ENCODE measurements at places on chromosomes 5 and 9.

DNA sequence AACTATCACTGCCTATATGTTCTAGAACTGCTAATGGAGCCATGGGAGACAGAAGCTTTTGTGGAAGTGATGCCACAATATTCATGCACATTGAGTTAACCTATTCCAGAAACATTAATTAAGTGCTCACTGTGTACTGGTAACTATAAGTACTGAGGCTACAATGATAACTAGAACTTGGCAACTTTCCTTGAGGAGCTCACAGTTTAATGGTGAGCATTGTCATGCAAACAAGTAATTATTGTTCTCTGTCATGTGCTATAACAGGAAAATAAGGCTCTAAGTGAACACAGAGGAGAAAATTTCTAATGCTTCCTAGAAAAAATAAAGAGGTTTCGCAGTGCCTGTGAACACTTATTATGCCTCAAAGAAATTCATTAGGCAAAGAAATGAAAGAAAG is 142.2 kb downstream of the BAAT start:
- peak; percentile 78 for DNase-seq

- no peak for DNase-seq
Measured at GRCh38 chr9:134970198-134970597, 52.5 kb upstream of the FCN1 start.

DNA sequence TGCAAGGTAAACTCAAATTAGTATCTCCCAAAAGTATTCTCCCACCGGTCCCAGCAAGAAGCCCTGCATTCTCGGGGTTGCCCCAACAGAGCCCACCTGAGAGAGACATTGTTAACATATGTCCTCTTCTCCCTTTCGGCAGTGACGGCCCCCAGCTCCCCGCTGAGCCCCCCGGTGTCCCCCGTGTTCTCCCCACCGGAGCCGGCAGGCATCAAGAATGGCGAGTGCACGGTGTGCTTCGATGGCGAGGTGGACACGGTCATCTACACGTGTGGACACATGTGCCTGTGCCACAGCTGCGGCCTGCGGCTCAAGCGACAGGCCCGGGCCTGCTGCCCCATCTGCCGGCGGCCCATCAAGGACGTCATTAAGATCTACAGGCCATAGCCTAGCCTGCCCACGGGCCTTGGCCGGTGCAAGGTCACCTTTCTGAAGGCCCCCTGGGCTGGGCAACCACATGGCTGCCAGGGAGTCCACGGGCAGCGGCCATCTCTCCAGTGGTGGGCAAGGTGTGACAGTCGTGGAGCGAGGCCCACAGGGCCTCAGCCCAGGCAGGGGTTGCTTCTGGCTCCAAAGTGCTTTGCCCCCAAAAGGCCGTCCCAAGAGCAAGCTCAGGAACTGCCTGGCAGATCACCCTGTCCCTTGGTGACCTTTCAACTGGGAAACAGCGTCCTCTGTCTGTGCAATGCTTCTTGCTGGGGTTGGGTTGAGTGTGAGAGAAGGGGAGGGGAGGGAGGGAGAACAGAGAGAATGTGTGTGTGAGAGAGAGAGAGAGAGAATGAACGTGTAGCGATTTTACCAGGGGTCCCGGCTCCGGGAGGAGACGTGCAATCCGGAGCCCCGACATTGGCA is 45.7 kb downstream of the NEURL1B start:
- DNase-seq: no peak

- no peak for DNase-seq
Measured at GRCh38 chr5:66540078-66540477, 56.1 kb upstream of the MAST4 start.

DNA sequence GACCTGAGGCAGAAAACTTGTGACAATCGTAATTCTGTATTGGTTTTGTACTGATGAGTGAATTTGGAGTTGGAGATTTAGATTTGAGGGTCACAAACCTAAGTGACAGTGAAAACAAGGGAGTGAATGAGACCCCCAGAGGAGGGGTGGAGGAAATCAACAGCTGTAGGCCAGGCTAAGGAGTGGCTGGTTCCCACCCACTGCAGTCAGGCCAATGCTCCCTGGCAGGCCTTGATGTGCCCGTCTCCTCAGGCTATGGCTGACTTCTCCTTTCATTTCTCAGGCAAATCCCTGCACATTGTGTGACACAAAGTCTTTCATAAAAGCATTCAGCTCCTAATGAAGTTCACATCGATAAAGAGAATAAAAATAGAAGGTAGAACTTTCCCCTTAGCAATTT is 557.6 kb downstream of the CETN3 start:
- DNase-seq: no peak

DNA sequence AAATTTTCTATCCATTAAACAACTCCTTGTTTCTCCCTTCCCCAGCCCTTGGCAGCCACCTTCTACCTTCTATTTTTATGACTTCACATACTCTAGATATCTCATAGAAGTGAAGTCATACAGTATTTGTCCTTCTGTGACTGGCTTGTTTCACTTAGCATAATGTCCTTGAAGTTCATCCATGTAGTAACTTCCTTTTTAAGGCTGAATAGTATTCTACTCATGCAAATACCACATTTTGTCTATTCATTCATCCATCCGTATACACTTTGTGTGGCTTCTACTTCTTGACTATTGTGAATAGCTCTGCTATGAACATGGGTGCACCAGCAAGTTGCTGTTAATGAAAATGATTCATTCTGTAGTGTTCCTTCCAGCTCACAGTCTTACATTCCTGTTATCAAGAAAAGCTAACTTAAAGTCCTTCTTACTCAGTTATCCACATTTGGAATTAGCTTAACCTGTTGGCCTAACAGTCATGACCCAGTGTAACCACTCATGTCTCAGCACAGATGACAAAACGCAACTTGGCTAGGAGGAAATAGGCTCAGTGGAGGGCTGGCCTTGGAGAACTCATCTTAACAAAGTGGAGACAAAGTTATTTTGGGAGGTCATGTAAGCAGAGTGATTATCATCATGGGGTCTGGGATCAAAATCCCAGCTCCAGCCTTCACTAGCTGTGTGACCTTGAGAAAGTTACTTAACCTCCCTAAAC is 129.7 kb upstream of the MAP3K1 start:
- DNase-seq: no peak

- no peak for DNase-seq
Measured at GRCh38 chr5:132026516-132027008, 15.1 kb upstream of the ACSL6 start.

DNA sequence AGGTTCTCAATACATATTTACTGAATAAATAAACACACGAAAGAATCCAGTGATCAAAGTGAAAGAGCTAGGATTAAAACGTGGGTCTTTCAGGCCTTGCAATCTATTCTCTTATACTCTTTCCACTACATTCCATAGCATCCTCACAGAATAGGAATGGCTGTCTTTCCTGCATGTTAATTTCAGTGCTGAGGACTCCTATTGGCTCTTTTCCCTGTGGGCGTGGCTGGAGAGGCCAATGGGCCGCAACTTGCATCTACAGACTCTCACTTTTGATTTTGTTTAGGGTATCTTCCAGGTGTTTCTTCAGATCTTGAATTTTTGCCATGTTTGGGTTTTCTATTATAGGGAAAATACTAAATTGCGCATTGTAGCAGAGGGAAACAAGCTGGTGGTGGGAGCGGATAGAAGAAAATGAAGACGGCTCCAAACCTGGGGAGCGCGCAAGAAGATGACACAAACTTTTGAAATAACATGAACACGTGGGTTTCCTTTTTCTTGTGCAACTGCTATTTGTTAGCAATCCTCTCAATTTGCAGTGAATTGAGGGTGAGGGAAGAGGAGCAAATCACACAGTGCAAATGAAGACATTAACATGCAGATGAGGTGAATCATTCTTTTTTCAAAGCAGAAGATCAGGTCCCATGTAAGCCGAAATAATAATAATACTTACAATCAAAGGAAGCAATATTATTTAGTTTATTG is 93.9 kb downstream of the GCNT1 start:
- no peak for DNase-seq

DNA sequence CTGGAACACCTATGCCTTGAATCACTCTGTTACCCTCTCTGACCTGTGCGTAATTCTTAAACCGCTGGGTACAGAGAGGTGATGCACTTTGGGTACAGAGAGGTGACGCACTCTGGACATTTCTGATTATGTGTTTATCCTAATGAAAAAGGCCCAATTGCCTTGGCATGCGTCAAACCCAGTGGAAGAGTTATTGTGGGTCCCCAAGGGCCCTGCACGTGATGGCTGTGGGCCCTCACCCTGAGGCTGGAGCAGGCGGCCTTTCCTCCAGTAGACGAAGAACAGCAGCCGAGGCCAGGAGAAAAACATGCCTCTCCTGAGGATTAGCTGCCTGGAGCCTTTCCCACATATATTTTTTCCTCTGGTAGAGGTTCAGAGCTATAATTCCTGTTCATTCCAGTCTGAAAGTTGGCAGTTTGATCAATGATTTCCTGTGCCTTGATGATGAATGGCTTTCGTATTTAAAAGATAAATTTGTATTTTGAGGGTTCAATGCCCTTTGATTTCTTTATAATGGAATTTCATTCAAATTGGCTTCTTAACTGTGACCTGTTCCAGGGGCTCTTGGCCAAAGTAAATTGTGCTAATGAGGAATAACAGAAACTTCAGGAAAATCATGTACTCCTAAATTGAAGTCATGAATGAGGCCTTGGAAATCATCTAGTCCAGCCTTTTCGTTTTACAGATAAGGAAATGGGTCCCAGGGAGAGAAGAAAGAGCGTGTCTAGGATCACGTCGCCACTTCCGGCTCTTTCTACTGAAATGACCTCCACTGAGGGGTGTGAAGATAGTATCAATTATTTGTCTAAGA is 22.8 kb downstream of the ACER2 start:
- DNase-seq: no peak

- no peak for DNase-seq
Measured at GRCh38 chr5:67644221-67644920, 447.8 kb upstream of the CD180 start.

GRCh38 chr5:55308254-55308836 is 556 bp downstream of the MTREX start:
- no peak for DNase-seq

- DNase-seq: no peak
Measured at GRCh38 chr5:133756756-133757155, 144.4 kb upstream of the FSTL4 start.

DNA sequence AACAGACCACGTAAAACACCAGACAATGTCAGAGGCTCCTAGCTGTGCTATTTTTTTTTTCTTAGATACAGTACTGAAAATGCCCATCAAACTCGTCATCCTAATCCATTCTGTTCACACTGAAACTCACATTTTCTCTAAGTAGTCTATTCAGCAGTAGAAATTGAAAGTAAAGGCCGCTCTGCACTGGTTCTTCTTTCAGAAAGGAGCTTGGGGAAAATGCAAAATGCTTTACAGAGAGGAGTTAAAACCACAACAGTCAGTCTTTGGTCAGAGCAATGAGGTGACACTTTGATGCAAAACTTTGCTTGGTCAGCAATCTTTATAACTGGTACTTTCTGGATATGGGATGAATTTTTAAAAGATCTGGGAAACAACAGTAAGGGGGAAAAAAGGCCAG is 43.8 kb upstream of the SUSD1 start:
- DNase-seq: no peak

DNA sequence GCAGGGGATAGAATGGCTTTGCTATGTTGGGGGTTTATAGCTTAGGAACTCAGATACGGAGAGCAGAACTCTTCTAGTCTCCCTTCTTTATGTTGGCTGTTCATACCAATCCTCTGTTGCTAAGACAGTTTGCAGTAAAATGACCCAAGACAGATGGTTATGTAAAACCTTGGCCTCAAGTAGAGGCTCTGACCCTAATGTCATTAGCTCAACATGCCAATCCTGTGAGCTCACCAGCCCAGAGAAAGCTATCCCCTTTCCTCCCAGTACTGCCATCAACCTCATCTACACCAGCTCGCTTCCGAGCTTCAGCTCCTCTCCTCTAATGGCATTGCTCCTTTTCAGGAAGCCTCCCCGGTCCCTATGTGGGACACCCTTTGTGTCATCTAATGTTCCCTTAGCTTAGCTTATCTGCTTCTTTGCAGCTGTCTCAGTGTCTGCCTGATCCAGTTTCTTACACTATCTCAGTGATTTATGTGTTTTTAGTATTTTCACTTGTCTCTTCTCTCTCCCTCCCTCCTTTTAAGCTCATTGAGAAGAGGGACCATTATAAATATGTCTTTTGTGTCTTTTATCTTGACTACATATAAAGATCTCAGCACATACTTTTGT is 281.3 kb upstream of the CLINT1 start:
- no peak for DNase-seq

GRCh38 chr9:131656356-131657036 is 83.4 kb downstream of the RAPGEF1 start:
- peak; percentile 55 for DNase-seq

DNA sequence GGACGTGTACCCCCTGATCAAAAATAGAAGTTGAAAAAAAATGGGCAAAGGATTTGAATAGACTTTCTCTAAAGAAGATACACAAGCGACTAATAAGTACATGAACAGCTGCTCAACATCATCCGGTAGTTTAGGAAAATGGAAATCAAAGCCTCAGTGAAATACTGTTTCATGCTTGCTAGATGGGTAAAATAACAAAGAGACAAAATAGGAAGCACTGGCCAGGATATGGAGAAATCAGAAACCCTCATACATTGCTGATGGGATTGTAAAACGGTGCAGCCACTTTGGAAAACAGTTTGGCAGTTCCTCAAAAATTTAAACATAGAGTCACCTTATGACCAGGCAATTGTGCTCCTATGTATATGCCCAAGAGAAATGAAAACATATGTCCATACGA is 65.0 kb upstream of the SUB1 start:
- no peak for DNase-seq

All from hippocampal formation (tissue), 2 donors.